SK-N-MC (cell line): ENCODE measurements at places on chromosomes 5 and 9.
A peak's percentile ranks its signal among the peaks of the same experiment; 100 is the strongest.

- no peak for DNase-seq
Observed at GRCh38 chr5:42020788-42021530, 95.9 kb downstream of the FBXO4 start.

DNA sequence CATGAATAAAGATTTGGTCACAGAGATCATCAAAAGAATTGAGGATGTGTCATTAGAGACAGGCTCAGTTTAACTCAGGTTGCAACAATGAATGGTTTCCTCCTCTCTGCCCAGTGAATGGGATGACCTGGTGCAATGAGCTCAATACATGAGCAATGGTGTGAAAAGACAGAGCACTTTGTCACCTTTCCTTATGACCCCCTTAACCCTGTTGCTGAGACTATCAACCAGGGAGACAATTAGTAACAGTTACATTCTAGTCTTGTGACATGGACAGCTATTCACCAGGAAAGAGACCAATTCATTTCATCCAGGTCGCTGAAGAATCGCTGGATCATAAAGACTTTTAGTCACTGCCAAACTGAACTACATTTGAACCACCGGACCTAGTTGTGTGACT, 19.9 kb upstream of the CDH6 start:
- DNase-seq = no peak

DNA sequence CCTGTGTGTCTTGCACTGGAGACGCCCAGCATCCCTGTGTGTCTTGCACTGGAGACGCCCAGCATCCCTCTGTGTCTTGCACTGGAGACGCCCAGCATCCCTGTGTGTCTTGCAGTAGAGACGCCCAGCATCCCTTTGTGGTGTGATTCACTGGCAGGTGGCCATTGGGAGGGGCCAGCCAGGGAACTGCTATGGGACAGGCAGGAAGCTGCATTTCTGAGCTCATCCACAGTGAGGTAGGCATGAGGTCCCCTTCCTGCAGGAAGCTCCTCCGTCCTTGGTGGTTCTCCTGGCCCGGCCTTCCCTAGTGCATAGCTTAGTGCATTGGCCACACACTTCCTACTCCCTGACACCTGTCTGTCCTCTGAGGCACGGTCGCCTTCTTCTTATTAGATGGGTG, 43.5 kb downstream of the IRX1 start:
- no peak for DNase-seq

DNA sequence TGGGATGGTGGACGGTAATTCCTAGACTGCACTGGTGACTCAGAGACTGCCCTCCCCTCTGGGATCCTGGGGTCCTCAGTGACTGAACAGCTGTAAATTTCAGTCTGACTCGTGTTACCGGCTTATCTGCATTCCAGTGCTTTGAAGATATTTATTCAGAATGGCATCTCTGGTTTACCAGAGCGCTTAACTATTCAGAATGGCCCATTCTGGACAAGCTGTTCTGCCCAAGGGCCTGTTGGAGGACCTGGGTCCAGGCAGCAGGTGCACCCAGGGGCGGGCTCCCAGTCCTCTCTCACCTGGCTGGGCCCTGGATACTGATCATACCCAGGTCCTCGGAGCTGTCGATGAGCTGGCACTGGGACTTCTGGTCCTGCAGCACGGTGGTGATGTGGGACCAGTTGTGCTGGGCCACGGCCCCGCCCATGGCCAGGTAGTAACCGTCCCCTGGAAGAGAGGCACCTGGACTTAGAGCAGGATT, 48.0 kb downstream of the SARDH start:
- DNase-seq = no peak

- DNase-seq = no peak
Observed at GRCh38 chr5:154190595-154191304, at the start of gene GALNT10. Gene GALNT10 (plus strand): TSS chr5:154190733. CDS start chr5:154190867, 134 bp downstream.

DNA sequence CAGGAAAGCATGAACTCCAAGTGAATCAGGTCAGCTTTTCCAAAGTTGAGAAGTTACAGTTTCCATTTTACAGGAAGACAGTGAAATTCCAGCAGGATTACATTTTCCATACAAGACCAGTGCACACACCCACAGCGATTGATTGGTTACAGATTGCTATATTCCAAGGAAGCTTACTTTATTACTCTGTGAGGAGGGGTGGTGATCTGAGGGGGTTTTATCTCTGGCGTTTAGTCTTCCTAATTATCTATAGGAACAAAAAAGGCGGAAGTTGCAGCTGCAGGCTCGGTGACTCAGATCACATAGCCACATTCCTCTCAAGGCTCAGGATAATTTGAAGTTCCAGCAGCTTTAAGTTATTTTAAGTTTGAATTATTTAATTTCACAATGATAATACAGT, 450.4 kb upstream of the NMUR2 start:
- DNase-seq = no peak

GRCh38 chr5:117733051-117733450, 1158.4 kb upstream of the SEMA6A start:
- DNase-seq = no peak

- DNase-seq = no peak
Observed at GRCh38 chr5:157748760-157749461, 5.4 kb downstream of the LSM11 start.

GRCh38 chr5:97183100-97183929, at the start of gene RIOK2:
Gene RIOK2 (minus strand): TSS chr5:97183247. CDS start chr5:97183191, 56 bp downstream.
- DNase-seq = peak; percentile 90

DNA sequence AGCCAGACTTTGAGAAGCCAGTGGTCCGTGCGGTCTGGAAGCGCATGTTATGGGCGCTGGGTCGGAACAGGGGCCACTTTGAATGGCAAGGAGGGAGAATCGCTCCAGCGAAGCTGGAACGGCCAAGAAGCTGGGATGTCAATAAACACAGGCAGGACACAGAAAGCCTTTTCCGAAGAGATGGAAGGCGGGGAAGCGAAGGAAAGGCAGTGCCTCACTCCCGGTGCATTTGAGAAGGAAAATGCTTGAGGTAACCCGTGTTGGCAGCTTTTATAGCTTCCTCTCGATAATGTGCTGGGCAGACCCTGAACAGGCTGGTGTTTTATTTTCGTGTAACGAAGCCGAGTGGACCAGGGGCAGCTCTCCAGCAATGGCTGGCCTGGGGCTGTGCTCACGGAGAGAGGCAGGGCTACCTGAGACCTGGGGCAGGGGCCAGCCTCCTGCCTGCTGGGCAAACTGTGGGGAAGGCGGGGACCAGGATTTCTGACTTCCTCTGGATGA, 84.2 kb upstream of the SPRY4 start:
- no peak for DNase-seq

GRCh38 chr9:116247284-116247683, 93.7 kb downstream of the PAPPA start:
- DNase-seq = no peak

DNA sequence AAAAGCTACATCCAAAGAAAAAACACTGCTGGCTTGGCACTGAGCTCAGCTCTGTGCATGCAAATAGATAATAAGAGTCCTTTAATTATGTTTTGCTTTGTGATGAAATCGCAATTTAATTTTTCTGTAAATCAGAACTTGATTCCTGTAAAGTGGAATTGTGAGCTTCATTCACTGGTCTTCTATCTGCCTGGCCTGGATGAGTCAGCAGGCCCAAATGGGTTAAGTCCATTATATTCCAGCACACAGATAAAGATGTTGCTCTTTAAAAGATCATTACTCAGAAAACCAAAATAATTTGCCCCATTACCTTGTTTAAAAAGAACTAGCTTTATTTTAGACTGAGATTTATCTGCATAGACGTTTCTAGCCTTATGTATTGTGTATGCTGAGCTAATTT, 90.4 kb downstream of the CARTPT start:
- no peak for DNase-seq

DNA sequence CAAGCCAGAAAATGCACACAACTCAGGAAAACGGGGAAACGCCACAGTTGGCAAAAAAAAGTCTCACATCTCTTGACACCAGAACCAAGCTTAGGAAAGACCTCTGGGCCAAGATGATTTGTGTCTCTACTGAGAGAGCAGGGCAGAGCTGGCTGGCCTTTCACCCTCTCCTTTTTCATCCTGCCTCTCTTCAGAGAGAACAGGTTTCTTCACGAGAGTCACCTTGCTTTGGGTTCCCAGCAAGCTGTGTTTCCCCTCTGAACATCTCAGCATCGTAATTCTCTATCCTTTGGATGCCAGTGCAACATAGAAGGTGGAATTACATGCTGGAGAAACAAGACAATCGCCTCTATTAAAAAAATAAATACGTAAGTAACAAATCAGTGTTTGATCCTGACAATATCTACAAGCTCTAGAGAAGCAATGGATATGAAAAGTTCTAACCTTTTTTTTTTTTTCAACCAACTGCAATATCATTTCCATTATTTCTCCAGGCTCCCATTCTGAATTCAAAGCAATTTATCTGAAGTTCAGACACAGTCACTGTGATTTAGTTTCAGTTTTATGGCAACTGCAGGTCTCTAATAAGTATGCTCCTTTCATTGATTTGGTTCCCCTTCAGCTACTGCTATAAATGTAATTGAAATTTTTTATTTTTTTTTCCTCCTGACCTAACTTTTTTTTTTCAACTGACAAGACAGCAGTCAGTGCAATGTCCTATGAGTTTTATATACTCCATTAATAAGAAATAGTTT, 708.6 kb downstream of the DTWD2 start:
- DNase-seq = no peak

DNA sequence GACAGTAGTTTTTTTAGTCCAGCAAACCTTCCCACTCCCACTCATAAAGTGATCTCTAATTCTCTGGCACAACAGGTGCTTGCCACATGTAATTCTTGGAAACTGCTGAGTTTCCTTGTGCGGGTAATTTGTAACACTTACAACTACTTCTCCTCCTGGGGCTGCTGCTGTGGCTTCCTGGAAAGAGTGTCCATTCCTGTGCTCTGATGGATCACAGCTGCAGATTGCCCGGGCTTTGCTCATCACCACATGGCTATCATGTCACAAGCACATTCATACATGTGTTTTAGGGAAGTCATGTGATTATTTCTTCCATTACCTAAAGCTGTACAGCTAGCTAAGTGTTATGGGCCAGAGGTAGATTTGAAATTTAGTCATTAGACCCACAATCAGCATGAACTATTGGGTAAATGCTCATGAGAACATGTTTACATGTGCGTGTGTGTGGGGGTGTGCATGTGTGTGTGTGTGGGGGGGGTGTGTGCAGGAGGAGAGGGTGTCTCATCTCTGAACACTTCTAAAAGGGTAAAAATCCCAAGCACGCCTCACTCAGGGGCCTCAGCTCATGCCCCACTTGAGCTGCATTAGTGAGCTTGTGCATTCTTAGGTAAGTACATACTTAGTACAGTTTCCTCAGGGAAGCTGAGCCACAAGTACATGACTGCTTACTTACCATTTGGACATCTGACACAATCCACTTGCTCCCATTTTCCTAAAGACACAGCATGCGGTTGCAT, 118.1 kb upstream of the CCDC112 start:
- no peak for DNase-seq

DNA sequence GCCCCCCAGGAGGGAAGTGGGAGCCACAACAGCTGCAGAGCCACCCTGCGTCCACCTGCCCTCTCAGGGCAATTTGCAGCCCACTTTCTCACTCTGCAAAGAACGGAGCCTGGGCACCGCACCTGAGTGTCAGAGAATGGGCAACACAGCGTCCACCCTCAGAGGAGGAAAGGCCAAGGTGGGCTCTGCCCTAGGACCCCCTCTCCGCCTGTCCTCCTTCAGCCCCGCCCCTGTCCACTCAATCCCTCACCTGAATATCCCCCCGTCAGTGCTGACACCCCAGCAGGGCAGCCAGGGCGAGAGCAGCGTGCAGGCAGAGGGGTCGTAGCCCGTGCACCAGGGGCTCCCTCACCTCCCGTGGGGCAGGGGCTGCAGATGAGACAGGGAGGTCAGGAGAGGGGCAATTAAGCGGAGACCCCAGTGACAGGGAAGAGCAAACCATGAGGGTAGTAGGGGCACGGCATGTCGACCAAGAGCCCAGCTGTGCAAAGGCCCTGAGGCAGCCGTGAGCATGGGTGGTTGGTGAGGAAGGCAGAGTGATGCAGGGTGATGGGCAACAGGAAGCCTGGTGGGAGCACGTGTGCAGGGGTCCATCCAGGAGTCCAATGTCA, 140.3 kb downstream of the OLFM1 start:
- no peak for DNase-seq

DNA sequence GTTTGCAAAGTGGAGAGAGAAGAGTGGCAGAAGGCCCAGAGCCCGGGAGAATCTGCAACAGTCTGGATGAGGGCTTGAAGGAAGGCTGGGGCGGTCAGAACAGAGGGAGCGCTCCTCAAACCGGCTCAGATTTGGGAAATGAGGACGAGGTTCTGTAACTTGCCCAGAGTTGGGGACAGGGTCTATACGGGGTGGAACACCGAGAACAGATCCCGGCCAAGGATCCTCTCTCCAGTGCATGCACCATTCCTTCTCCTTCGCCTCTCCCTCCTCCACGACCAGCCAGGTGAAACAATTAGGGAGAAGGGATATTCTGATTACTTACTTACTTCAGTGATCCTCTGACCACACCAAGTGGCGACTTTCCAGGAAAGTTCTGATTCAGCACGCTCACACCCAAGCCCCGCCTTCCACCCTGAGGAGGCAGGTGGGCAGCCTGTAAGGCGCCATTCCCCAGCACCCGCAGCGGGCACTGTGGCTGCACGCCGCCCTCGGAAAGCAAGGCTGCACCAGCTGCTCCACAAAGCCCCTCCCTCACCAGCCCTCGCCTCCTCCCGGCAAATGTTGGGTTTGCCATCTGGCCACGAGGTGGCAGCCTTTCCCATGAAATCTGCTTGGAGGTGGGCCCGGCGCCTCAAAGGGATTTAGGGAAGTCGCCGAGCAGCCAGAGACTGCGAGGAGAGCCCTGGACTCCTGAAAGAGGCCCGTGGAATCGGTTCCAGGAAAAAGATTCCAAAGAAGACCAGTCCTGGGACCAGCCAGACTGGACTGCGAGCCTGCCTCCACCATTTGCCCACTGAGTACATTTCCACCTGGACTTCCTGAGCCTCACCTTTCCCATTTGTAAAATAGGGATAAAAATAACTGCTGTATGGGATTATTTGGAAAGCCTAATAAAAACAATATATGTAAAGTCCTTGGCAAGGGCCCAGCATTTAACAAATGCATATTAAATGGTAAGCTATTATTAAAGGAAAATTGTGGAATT, 22.2 kb upstream of the WWC1 start:
- peak; percentile 22 for DNase-seq

GRCh38 chr5:73997960-73998359, 372.0 kb downstream of the ARHGEF28 start:
- no peak for DNase-seq

DNA sequence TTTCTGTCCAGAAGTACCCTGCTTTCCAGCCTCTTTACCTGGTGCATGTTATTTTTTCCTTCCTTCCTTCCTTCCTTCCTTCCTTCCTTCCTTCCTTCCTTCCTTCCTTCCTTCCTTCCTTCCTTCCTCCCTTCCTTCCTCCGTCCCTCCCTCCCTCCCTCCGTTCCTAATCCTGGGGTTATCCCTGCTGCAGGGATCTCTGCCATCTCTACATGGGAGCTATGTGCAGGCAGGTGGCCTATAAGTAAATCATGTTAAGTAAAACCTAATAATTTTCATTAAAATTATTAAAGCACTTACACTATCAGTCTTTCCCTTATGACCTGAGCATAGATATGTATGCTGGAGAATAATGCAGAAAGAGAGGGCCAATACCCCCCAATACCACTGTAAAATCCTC, 351.9 kb downstream of the ZSWIM6 start:
- DNase-seq = peak; percentile 94

- no peak for DNase-seq
Observed at GRCh38 chr9:72038408-72038807, 22.0 kb downstream of the C9orf57 start.
